ENCODE measurements at places on chromosomes 4 and X.

GRCh38 chr4:45283352-45283751 is 557.0 kb upstream of the GNPDA2 start:
- no peak for DNase-seq

DNA sequence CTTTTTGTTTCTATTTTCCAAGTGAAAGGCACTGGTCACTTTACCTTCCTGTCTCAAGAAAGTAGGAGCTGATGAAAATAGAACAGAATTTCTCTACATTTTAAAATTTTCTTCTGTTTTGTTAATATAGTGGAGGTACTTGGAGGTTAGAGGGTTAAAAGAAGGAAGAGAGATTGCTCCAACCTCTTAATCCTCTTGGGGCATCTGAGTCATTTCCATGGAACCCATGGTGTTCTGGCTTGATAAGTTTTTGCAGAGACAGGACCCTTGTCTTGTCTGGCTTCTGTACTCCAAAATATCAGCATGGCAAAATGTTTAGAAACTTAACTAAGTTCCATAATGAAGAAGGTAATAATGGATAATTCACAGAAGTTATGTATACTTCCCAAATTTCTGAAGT is 727.2 kb downstream of the C4orf33 start:
- no peak for DNase-seq

DNA sequence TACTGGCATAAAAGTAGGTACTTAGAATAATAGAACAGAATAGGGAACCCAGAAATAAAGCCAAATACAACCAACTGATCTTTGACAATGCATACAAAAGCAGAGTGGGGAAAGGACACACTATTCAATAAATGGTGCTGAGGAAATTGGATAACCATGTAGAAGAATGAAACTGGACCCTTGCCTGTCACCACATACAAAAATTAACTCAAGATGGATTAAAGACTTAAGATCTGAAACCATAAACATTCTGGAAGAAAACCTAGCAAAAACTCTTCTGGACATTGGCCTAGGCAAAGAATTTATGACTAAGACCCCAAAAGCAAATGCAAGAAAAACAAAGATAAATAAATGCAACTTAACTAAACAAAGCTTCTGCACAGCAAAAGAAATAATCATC is 45.6 kb downstream of the ARFIP1 start:
- no peak for DNase-seq

DNA sequence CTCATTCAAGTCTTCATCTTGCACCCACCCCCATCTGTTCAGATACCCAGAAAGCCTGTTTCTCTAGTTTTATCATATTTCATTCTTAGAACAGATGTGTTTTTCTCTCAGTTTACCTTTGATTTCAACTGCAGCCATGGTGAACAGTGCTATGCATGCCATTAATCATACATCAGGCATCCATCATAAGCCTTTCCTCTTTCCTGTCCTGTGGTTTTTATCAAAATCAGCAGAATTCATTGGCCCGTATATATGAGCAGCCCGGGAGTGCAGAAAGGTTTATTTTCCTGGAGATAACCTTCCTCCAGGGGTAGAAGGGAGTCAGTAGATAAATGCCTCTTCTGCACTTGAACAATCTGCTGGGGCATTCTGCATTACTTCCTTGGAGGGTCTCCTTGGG is 65.7 kb downstream of the IL21 start:
- DNase-seq = no peak

- DNase-seq = no peak
These were observed 67.8 kb downstream of the SPCS3 start for GRCh38 chr4:176387571-176387970.

DNA sequence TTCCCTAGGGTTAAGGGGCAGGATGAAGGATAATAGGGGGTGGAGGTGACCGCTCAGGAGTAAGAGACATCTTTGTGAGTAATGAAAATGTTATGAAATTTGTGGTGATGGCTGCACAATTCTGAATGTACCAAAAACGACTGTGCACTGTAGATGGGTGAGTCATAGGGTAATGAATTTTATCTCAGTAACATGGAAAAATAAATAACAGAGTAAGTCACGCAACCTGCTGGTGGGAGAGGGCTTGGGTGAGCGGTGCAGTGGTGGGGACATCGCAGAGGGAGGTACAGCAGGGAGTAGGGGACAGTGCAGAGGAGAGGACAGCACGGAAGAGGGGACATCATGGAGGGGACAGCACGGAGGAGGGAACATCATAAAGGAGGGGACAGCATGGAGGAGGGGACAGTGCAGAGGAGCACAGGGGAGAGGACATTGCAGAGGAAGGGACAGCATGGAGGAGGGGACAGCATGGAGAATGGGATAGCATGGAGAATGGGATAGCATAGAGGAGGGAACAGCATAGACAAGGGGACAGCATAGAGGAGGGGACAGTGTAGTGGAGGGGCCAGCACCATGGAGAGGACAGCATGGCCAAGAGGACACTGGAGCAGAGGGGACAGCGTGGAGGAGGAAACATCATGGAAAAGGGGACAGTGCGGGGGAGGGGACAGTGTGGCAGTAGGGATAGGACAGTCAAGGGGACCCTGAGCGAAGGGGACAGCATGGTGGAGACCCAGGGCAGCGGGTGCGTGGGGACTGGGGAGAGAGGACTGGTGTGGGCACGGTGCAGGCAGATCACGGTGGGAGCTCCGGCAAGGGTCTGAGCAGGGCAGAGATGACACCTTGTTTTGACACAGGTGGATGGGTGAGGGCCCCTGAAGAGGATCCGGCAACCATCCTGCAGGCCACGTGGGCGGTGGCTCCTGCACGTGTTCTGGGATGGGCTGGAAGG is 68.5 kb upstream of the MXD4 start:
- no peak for DNase-seq

Measured in GM06990 (cell line).